ENCODE measurements at places on chromosomes 4 and X.

DNA sequence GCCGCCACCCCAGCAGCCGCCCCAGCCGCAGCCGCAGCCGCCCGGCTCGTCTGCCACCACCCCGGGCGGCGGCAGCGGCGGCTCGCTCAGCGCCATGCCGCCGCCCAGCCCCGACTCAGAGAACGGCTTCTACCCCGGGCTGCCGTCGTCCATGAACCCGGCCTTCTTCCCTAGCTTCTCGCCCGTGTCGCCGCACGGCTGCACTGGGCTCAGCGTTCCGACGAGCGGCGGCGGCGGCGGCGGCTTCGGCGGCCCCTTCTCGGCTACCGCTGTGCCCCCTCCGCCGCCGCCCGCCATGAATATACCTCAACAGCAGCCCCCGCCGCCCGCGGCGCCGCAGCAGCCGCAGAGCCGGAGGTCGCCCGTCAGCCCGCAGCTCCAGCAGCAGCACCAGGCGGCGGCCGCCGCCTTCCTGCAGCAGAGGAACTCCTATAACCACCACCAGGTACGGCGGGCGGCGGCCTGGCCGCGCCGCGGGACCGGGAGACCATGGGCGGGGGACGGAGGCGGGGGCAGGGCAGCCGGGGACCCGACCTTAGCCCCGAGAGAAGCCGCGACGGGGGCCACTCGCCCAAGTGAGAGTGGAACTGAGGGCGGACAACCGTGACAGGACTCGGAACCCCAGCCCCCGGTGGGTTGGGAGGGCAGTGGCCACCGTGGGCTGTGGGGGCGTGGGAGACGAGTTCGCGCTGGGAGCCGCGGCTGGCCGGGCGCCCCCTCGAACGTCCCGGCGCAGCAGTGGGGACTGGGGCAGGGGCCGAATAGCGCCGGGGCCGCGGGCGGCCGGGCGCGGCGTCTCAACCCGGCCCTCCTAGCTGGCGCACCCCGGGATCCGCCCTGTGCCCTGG, 1.8 kb downstream of the CPEB2 start:
- peak; percentile 60 for DNase-seq

- DNase-seq = no peak
These were observed 92.7 kb downstream of the PJA1 start for GRCh38 chrX:69072486-69073006.

DNA sequence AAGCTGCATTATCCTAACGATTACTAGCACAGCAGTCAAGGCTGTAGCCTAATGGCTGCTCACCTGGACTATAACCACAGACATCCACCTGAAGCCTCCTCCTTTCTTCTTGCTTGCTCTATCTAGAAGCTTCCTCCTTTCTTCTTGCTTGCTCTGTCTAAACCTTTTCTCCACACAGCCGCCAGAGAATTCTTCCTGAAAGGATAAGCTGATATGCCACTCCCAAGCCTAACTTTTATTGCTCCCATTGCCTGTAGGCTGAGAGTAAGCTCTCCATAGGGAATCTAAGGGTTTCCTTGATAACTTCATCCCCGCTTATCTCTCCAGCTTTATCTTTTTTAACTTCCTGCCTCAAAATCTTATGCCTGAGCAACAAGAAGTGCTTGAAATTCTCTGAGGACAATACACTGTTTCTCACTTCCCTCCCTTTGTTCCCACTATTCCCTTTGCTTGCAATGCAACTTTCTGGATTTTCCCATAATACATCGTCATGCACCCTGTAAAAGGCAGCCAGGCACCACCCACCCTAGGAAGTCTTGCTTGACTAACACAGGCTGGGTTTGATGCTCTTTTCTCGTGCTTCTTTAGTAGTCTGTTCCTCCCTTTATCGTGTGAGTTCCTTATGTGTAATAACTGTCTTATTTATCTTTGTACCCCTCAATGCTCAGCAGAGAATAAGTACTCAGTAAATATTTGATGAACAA, 1.4 kb upstream of the LRIT3 start:
- DNase-seq = no peak

- no peak for DNase-seq
These were observed 244.2 kb upstream of the GK2 start for GRCh38 chr4:79652232-79652631.

DNA sequence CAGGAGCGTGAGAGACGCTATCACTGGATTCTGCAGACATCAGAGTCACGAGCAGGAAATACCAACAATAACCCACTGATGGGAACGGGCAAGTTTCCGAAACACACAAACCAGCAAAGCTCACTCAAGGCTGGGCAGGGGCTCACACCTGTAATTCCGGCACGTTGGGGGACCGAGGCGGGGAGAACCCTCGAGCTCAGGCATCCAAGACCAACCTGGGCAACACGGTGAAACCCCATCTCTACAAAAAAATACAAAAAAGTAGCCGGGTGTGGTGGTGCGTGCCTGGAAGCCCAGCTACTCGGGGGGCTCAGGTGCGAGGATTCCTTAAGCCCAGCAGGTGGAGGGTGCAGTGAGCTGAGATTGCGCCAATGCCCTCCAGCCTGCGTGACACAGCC, 17.2 kb upstream of the GTPBP6 start:
- no peak for DNase-seq

GRCh38 chr4:123987408-123987807, 590.8 kb downstream of the SPRY1 start:
- no peak for DNase-seq

GRCh38 chrX:109347632-109348031, 134.3 kb downstream of the GUCY2F start:
- no peak for DNase-seq

DNA sequence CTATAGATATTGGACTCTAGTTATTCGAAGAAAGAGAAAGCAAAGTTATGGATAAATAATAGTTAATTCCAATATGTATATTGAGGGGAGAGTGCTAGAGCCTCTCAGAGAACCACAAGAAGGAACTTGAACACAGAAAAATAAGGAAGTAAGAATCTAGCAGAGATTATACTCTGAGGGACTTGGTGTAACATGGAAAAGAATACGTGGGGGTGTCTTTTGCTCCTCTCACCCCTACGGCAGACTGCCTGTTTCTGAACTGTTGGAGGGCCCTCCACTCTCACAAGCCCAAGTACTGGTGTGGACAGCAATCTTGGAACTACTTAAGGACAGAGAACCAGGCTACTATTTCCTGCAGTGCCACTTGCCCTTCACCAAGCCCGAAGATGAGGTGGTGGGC, 1174.4 kb upstream of the PCDH10 start:
- DNase-seq = no peak

DNA sequence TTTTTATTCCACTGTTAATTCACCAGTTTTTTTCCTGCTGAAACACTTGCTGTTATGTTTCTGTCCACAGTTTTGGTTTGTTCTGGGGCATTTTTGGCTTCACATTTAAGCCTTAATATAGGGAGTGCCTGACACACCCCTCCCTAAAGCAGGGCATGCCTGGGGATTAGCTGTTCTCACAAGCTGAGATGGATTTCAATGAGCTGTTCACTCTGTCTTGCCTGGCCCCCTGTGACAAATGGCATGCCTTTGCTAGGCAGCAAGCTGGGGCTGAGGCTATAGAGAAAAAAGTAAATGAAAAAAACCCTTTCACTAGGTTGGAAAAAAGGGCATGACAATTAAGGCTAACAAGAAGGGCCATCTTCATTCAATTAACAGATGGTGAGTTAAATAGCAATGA, 22.4 kb downstream of the LPAR4 start:
- no peak for DNase-seq

- DNase-seq = no peak
These were observed 15.2 kb downstream of the BCOR start for GRCh38 chrX:40082447-40083119.

GRCh38 chr4:51943221-51943620, 76.9 kb downstream of the LRRC66 start:
- DNase-seq = no peak
